Activated T-cell treated with anti-CD3 and anti-CD28 coated beads for 24 hours (primary cell): ENCODE measurements at places on chromosomes 3 and 15.

- no peak for DNase-seq
These were observed 110.0 kb downstream of the EPHB1 start for GRCh38 chr3:134904776-134905646.

DNA sequence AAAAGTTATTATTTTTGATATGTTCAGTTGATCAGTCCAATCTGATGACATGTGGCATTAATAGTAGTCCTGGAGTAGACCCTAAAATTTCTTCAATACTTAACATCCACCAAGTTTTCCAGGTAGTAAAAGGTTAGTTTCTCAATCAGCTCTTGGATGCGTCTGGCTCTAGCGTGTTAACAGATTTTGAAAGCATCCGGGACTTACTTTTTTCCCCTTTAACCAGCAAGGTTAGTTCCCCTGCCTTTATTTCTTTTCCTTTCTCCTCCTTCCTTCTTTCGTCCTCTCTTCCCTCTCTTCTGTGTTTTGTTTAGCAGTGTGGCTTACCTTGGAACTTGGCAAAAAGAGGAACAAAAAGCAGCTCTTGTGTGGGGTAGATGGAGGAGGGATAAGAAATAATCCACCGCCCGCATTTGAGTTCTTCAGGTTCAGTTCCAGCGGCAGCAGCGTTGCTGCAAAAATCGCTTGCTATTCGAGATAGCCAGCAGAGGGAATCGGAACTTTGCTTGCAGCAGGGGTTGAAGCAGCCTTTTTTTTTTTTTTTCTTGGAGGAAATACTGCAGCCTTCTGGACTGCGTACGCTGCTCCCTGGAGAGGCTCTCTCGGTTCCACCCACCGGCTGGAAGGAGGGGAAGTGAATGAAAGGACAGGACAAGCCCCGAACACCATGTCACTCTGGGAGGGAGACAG, at the start of gene RBMS3:
Gene RBMS3, plus strand, starts transcription at position 668 of the 690 bp plus-strand sequence.
- DNase-seq = peak; percentile 0

GRCh38 chr3:86990012-86990733, 776 bp downstream of the VGLL3 start:
- DNase-seq = no peak

- no peak for DNase-seq
These were observed 108.5 kb downstream of the SAMMSON start for GRCh38 chr3:70108072-70108471.

- DNase-seq = no peak
These were observed 36.3 kb upstream of the DCLK3 start for GRCh38 chr3:36800533-36801116.

- DNase-seq = no peak
These were observed 33.3 kb downstream of the TSPAN3 start for GRCh38 chr15:77037388-77038209.

- no peak for DNase-seq
These were observed 195.4 kb upstream of the HES1 start for GRCh38 chr3:193940526-193940925.

DNA sequence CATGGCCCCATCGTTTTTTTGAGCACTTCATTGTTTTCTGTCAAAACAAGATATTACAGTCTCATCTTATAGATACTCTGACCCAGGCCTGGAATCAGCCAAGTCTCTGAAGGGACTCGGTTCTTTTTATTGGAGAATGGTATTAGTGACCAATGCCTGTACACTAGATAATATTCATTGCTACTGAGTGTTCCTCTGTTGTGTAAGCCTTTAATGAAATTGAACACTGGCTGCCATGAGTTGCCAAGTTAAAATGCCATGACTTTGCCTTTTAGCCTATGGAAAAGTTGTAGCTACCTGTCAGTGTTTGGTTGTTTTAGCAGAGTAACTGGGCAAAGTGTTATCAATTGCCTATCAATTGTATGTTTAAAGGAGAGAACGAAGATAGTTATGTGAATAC, 134.0 kb downstream of the AKAP13 start:
- DNase-seq = no peak

GRCh38 chr15:86016750-86017149, 62.9 kb upstream of the AGBL1 start:
- DNase-seq = no peak

GRCh38 chr15:89770041-89770440, 6.1 kb upstream of the MESP2 start:
- DNase-seq = no peak

GRCh38 chr3:69649120-69650065, 89.9 kb upstream of the MITF start:
- DNase-seq = no peak

DNA sequence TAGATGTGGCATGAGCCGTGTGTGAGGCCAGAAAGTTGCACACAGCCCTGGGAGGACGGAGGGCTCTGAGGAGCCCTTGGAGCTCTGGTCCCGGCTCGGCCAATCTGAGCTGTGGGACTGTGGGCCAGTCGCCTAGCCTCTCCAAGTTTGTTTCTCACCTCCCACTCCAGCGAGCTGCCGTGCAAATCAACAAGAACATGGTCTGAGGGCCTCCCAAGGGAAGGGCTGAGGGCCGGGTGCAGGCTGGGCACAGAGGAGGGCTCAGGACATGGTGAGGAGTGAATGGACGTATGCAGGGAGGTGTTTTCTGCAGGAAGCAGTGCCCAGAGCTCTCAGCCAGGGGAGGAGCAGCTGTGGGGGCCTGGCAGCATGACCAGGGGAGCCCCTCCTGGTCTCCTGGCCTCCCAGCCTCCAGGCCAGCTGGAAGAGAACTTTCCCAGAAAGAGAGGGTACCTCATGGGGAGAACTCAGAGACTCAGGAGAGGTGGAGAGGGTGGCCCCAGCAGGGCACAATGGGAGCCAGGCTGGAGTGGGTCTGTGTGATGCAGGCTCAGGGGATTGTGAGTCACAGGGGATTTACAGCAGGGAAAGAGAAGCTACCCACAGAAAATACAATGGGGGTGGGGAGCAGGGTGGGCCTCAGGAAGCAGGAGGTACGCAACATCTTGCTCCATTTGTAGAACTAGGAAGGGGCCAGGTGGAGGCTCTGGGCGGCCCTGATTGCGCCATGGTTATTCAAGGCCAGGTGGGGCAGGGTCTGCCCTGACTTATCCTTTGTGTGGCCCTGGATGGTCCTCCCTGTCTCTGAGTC, 24.8 kb downstream of the PSTPIP1 start:
- DNase-seq = peak; percentile 45

DNA sequence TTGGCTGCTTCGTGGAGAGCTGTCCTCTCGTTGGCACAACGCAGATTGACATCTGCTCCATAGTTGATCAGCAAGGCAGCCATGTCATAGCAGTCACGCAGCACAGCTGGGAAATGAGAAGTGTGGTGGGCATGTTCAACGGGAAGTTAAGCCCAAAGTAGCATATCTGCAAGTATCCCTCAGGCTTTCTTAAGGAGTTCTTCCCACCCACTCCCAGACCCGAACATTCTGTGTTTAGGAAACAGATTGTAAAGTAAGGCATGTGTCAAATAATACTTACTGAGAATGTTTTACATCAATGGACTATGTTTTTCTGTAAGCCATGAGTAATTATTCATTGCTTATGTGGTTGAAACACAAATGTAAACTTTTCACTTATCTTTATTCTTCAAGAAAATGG, 9.2 kb downstream of the ASB14 start:
- no peak for DNase-seq

DNA sequence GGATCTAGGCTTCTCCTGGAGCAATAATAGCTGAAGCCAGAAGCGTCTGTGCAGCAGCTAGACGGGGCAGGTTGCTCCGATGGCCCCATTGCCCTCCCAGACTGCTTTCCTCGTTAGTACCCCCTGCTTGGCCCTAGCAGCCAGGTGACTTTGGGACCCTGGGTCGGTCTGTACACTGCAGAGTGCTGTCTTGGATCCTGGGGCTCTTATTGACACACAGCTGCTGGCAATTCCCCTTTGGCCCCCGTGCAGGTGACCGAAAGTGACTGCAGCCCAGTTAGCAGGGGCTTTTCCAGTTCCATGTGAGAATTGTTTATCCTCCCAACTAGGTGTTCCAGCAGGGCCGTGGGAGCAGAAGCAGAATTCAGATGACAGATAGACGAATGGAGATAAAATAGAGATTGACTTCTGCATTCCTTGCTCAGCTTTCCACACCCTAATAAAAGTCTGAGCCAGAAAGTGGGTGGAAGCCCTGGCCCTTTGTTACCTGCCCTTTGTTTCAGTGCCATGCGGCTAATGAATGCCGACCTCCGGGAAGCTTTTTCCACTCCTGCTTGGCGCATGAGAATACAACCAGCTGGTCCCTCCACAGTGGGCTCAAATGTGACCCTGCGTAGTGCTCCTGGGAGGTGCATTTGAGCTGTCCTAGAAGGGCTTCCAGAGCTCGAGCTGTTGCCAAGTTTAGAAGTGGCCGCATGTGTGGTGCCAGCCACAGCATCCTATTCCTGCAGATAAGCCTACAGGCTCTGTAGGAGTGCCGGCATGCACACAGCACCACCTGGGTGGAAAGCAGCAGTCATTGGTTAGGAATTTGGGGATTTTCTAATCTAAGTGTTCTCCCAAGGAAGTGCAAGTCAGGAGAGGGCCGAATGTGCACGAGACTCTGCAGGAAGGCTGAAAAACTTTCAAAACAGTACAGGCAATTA, 94.4 kb downstream of the SLCO3A1 start:
- DNase-seq = no peak

GRCh38 chr3:178257491-178257890, 278.7 kb upstream of the KCNMB2 start:
- no peak for DNase-seq

GRCh38 chr3:184648636-184649035, 63.2 kb downstream of the MAGEF1 start:
- DNase-seq = no peak

GRCh38 chr3:105427332-105427731, 60.6 kb downstream of the ALCAM start:
- no peak for DNase-seq

DNA sequence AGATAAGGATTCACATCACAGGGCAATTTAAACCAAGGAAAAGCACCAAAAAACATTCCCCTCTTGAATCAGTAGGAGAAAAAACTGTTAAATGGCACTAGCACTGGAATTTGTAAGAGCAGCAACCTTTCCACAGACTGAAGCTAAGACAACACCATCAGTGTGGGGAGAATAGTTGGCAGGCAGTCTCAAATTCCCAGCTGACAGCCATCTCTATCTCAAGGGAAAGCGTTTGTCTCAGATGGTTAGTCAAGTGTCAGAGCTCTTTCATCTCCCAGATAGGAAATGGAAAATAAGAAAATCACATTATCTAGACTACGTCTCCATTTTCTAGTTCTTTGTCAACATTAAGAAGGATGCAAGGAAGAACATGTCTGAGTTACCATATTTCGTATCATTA, 228.7 kb downstream of the WDR72 start:
- DNase-seq = no peak

GRCh38 chr15:80953953-80954778, 35.5 kb downstream of the MESD start:
- DNase-seq = no peak

DNA sequence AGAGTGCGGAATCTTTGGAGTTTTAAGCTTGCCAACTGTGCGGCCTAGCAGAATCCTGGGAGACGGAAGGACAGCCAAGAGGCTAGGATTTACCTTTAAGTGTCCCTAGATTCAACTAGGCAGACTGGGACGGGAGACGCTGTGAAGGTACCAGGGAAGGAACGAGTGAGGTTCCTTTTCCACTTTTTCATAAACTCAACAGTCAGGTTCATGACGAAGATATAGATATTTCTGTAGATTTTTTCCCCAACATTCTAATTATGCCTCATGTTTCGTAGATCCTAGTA, 564 bp upstream of the GABPB1 start:
- no peak for DNase-seq

DNA sequence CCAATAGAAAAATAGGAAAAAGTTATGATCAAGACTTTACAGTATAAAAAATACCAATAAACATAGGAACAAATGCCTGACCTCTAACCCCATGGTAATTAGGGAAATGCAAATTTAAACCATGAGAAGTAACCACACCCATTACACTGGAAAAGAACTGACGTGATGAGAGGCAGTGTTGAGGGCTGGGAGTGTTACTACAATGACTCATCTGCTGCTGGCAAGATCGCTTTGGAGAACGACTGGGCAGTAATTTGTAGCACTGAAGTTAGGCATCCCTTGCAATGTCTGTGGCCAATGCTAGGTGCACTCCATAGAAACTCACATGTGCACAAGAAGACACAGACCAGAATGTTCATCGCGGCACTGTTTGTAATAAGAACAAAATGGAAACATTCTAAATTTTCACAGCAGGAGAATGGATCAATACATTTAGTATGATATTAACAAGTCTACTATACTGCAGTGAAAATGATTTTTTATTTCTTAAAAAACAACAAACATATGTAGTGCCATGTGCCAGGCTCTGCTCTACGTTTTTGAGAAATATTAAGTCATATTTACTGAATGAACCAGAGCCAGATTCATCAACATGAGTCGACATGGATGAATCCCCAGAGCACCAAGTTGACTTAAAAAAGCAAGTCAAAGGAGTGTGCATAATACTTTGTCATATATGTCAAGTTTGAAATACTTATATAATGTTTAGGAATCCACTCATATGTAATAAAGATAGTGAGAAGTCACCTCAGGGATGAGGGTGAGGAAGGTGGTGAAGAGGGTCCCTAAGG, 37.6 kb upstream of the EPHB3 start:
- DNase-seq = no peak

GRCh38 chr15:80560601-80561400, 134.3 kb upstream of the ABHD17C start:
- no peak for DNase-seq
